ENCODE measurements at places on chromosomes 16 and 17.

GRCh38 chr16:85354686-85355514, 242.6 kb upstream of the CIBAR2 start:
- DNase-seq = no peak

- no peak for DNase-seq
Measured at GRCh38 chr16:64240586-64240985, 881.3 kb downstream of the CDH11 start.

- no peak for DNase-seq
Measured at GRCh38 chr17:61574542-61575351, 16.3 kb downstream of the NACA2 start.

DNA sequence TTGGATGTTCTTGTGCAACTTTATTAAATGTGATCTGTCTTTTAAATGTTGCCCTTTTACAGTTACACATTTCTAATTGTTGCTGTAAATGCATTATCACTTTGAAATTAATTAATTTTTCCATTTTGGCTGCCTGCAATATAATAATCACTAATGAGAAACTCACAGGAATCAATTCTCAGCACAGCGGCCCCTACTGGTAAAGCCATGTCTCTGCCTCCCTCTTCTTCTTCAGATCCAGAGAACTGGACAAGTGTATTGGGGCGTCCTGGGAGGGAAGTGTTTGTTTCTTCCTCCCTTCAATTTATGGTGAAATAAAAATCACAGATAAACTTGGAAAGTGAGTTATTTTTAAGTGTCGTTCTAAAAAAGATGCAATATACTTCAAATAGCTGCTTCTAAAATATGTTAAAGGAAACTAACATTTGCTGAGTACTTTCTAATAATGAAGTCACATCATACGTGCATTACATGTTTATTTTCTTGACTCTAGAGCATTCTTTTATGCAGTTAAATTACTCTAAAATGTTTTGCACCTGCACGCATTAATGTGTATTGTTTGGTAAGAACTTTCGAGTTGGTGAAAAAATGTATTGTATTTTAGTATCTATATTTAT, 338.0 kb downstream of the WWOX start:
- peak; percentile 15 for DNase-seq

GRCh38 chr16:50371936-50372595, 3.3 kb upstream of the BRD7 start:
- DNase-seq = no peak

DNA sequence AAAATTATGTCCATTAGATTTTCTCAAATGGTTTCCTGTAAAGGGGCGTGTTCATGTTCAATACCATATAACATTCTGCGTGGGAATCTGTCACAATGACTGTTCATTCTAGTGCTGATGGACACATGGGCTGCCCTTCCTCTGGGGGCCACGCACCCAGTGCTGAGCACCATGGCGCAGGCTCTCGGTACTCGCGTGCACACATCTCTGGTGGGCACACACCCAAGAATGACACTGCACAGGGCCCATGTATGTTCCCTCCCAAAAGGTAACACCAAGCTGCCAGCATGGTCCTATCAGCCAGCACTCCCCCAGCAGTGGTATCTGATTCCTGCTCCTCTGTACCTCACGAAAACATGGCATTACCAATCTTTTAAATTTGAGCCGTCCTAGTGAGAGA, 13.7 kb downstream of the B9D1 start:
- no peak for DNase-seq

DNA sequence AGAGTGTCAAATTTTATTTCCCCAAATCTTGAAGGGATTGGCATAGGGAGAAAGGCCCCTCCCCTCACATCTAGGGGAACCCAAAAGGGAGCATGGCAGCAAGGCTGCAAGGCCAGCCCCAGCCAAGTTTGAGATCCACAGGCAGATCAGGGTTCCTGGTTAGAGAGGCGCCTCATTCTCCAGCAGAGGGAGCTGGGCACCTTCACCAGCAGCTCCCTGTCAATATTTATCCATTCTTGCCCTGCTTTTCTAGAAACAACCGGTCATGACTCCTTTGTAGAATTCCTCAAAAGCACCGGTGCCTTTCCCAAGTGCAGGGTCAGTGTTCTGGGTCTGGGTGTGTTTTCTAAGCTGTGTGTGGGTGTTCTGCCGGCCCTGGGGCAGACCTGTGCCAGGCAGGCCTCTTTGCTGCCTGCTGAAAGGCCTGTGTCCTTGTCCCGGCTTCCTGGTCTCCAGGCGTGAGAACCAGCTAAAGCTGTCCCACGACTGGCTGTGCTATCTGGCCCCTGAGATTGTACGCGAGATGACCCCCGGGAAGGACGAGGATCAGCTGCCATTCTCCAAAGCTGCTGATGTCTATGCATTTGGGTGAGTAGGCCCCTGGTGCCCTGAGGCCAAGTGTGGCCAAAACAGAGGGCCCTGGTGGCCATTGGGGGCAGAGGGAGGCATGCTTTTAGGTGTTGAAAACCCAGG, 21.2 kb upstream of the LGALS9 start:
- DNase-seq = no peak

DNA sequence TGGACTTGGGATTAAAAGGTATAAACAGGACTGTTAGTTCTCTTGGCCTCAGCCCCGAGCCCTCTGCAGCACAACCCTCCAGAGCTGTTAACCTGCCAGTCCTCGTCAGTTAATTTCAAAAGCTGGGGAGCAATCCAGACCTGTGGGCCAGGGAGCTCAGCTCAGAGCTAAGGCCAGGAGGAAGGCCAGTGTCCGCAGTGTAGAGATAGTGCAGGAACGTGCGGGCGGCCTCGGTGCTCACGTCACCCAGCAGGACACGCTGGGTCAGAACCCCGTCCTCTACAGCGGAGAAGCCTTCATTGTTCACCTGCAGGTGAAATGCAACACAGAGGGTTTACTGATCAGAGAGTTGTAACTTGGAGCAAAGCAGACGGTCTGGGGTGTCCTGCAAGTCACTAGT, 15.4 kb upstream of the NLRC3 start:
- DNase-seq = no peak

GRCh38 chr16:27639561-27640276, 89.8 kb downstream of the KATNIP start:
- DNase-seq = no peak

DNA sequence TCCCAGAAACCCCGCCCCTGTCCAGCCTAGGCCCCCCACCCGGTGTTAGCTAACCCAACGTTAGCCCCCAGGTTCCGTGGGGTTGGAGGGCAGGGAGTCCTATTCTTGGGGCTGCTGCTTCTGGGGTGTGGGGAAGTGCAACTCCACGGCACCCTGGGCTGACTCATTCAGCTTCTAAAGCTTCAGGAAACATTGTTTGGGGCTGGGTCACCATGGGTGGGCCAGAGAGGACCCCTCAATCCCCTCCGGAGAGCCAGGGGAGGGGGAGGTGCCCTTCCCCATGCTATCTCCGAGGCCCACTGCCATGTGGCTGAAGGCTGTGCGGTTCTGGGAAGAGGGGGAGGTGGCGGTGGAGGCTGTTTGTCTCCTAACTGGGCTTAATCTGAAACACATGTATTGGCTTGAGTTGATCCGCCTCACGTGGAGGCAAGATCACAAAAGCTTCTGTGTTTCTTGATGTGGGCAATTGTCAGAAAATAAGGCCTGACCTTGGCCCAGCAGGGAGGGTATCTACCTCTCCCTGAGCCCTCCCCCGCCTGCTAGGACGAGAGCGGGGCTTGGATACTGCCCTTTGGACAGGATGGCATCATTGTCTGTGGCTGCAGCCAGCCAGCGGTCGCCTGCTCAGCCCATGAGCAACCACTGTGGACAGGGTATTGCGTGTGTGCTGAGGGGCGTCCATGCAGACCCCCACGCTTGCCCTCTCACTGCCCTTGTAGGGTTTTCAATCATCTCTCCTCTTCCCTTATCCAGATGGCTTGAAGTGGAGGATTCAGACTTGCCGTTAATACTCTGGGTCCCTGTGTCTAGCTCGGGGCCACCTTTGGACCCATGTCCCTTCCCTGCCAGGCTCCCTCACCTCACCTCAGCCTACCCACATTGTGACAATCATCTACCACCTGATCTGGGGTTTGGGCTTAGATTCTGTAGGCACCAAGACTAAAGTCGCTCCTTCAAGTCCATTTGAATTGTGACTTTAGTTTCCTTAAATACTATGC, 1.3 kb downstream of the SERPINF1 start:
- no peak for DNase-seq

GRCh38 chr17:31269036-31269577, 27.9 kb downstream of the OMG start:
- no peak for DNase-seq

DNA sequence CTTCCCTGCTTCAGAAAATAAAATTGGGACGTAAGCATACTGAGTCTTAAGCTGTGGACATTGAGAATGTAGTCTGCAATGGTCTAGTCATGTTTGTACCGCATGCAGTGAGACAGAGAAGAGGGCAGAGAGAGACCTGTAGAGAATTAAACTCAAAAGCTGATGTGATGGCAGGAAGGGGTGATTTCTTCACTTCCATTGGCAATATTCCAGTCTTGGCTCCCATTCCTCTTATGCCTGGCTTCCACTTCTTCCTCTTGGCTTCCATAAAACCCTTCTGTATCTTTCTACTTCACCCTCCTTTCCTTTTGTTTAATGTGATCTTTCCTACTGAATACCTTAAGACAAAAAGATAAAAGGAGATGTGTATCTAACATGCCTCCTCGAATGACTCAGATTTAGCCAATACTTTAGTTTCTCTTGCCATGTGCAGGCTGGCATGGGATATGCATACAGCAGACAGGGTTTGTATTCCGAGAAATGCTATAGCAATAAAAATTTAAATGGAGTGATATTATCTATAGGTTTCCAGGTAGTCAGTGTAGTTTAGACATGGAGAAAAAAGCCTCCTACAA, 423.1 kb upstream of the DYNLRB2 start:
- no peak for DNase-seq

- DNase-seq = no peak
Measured at GRCh38 chr16:1167276-1168107, 14.6 kb downstream of the CACNA1H start.

DNA sequence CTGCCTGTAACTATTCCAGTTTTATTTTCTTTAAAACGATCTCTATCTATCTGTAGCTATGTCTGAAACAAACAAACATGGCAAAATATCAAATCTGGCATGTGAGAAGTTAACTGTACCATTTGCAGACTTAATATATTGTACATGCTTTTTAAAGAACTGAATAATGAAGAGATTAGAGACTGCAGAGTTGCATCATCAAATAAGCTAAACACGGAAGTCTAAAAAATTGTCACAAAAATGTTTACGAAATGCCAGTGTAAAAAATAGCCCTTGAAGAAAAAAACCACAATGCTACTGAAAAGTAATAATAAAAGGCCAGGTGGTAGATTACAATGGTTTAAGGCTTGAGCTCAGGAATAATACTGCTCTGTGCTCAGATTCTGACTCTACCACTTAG, 43.1 kb downstream of the HS3ST3A1 start:
- no peak for DNase-seq

GRCh38 chr17:79803997-79804855, 7.3 kb upstream of the CBX8 start:
- peak; percentile 52 for DNase-seq

- no peak for DNase-seq
Measured at GRCh38 chr16:73170612-73171038, 122.7 kb upstream of the ZFHX3 start.

- DNase-seq = no peak
Measured at GRCh38 chr16:54447576-54448440, 161.2 kb upstream of the IRX3 start.

DNA sequence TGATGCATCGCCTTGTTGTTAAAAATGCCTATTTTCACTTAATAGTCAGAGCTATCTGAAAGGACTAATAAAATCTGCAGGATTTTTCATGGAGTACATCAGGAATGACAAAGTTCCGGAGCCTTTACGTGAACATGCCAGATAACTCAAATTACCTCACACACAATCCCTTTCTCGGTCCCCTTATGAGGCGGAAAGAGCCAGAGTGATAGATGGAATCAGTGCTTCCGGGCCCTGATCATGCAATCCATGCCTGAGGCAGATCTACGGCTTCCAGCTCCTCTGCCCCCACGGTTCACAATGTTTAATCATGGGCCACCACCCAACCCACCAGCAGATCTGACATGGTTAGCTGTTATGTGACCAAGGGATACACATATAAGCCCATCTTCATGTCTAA, 17.0 kb downstream of the VPS53 start:
- DNase-seq = no peak

- DNase-seq = no peak
Measured at GRCh38 chr16:85994492-85995490, 95.8 kb downstream of the IRF8 start.

- no peak for DNase-seq
Measured at GRCh38 chr17:27546624-27547300, 84.2 kb upstream of the LGALS9 start.

- no peak for DNase-seq
Measured at GRCh38 chr16:69166946-69167930, 19.7 kb upstream of the SNTB2 start.

DNA sequence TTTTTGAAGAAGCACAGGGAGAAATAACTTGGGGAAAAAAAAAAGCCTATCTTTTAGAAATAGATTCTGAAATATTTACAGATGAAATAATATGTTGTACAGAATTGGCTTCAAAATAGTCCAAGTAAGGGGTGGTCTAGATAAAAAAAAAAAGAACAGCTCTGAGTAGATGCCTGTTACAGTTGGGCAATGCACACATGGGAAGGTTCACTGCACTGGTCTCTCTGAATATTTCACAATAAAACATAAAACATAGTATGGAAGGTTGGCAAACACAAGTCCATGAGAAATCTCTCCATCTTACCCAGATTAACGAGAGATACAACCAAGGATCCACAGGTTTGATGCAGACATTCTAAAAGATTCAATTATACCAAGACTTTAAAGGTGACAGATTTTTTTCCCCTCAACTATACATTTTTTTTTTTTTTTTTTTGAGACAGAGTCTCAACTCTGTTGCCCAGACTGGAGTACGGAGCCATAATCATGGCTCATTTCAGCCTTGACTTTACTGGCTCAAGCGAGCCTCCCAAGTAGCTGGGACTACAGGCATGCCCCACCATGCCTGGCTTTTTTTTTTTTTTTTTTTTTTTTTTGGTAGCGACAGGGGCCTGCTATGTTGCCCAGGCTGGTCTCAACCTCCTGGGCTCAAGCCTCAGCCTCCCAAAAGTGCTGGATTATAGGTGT, 58.0 kb downstream of the KANSL1 start:
- no peak for DNase-seq

GRCh38 chr17:13864521-13864920, 204.8 kb upstream of the COX10 start:
- no peak for DNase-seq

DNA sequence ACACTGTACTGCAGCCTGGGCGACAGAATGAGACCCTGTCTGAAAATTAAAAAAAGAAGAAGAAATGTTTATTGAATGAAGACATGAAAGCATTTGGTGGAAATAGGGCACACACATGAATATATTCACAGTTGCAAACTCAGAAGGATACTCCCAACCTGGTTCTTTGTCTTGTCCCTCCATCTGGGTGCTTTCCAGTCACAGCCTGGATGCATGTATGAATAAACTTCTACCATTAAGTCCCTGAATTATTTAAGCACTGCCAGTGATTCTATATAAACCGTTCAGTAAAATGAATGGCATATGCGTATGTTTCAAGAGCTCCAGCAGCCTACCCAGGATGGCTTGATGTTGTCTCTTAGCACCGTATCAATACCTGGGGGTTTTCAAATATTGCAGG, 591.1 kb downstream of the WWOX start:
- no peak for DNase-seq

- no peak for DNase-seq
Measured at GRCh38 chr17:15348021-15348420, 6.6 kb upstream of the TEKT3 start.

All from stimulated activated CD4-positive, alpha-beta T cell treated with anti-CD3 and anti-CD28 coated beads, Interleukin-1b, Interleukin-23, amount 100 ng/mL, for 24 hours (primary cell).